ENCODE measurements at places on chromosomes 11 and 22.

GRCh38 chr22:45008186-45008681 is 1.6 kb downstream of the PHF21B start:
- DNase-seq = no peak

GRCh38 chr11:96357794-96358193 is 14.8 kb upstream of the MAML2 start:
- no peak for DNase-seq

DNA sequence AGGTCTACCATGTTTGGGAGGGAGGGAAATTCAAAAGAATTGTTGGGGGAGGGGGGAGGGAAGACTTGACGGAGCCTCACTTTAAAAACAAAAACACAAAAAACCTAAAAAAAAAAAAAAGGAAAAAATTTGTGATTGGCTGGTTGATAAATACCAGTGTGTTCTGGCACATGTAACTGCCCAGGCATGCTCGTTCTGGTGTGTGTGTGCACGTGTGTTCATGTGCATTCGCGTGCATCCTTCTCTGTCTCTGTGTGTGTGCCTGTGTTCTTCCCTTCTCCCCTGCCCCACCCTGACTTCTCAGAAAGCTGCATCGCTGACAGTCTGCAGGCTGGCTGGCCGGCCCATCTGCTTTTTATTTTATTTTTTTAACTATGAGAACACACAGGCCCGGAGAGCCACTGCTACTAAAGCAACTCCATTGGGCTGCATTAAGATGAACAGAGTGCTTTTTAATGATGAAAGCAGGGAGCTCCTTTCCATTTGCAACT is 22.6 kb upstream of the ADSL start:
- DNase-seq = peak; percentile 82

DNA sequence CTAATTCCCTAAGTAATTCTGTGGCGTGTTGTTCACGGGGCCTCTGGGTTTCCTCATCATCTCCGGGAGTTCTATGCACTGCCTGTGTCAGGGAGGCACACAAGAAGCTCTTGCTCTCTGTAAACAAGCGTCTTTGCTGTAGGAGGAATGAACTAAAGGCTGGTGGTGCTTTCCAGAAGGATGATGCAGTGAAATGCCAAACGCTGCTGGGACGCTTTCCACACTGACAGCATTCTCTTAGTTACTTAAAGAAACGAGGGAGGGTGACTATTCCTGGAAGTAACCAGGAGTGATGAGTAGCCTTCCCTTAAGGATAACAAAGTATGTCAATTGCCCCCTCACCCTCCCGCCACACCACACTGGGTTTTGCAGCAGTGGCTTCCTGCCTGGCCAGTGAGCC is 38.5 kb upstream of the NUP50 start:
- DNase-seq = no peak

DNA sequence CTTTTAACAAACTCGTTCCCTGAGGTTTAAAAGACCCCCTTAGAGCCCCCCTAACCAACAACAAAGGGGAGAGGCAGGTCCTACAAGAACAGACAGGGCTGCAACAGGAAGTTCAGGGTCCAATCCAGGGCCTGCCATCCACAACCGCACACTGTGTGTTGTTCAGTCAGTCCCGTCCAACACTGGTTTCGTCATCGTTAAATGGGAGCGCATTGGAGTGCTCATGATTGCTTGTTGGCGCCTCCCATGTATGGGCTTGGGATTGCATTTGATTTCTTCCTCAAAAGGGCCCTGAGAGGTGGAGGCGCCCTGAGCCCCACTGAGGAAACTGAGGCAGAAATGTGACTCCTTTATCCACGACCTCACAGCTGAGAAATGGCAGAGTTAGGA is 174.1 kb downstream of the MN1 start:
- DNase-seq = no peak

DNA sequence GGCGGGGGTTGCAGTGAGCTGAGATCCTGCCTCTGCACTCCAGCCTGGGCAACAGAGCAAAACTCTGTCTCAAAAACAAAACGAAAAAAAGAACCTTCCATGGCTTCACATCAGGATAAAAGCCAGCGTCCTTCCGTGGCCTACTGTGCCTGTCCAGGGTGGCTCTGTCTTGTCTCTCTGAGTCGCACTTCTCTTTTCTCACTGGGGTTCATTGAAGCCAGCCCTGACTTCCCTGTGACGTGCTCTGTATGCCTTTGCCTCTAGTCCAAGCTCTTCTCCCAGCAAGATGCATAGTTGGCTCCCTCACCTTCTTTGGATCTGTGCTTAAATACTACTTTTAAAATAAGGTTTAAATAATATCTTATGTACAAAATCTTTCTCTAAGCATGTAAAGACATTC is 11.6 kb downstream of the ATXN10 start:
- DNase-seq = no peak

DNA sequence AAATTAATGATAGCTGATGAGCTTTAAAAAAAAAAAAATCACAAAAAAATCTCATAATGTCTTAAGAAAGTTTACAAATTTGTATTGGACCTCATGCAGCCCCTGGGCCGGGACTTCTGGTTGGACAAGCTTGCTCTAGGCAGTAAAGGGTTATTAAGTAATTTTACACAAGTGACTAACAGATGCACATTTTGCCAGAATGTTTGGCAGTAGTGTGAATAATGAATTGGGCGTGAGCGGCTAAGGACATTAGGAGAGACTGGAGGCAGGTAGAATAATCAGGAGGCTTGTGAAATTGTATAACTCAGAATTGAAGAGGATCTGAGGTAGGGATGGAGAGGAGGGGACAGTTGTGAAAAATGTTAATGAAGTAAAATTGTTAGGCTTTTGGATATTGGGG is 77.4 kb downstream of the HIPK3 start:
- no peak for DNase-seq

All from CD4-positive, alpha-beta T cell treated with Interleukin-4 for 4 hours (primary cell).